ENCODE measurements at places on chromosomes 3 and 15.

DNA sequence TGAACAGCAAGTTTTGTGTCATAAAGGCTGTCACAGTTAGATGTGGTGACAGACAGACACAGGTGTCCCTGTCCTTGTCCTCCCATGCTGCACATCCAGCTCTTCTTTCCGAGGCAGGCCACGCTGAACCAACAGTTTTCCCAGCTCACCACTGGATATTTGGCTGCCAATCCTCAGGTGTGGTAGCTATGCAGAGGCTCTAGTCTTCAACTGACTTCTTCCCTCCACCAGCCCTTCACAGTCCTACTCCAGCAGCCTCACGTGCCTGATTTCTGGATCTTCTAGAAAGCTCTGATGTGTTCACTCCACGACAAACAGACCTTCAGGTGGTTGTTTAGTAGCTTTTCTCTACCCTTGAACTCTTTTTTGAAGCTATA, 145.5 kb downstream of the UACA start:
- DNase-seq = no peak

DNA sequence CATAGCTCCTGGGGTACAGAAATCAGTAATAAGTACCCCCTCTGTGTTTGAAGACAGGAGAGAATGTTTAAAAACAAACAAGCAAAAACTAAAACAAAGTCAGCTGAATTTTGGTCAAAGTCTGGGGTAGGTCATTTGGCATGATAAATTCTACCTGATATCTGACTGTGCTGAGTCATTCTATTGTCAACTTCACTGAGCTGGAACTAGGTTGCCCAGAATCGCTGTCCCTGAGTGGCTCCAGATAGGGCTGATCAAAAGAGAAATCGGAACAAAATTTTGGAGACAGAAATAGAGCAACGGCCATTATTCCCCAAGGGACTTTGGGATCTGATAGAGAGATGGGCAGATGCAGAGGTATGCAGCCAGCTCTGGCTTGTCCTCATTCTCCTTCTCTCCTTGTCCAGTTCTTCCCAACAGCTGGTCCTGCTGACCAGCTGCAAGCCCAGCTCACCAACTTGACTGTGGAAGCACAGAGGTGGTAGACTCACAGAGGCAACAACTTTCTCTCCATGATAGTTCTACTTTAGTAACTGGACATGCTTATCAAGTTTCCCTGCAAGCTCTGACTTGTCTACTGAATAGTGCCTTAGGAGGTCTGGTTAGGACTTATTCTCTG, 57.3 kb upstream of the MYRIP start:
- no peak for DNase-seq

- no peak for DNase-seq
Observed at GRCh38 chr15:46938169-46938568, 779.1 kb upstream of the SEMA6D start.

DNA sequence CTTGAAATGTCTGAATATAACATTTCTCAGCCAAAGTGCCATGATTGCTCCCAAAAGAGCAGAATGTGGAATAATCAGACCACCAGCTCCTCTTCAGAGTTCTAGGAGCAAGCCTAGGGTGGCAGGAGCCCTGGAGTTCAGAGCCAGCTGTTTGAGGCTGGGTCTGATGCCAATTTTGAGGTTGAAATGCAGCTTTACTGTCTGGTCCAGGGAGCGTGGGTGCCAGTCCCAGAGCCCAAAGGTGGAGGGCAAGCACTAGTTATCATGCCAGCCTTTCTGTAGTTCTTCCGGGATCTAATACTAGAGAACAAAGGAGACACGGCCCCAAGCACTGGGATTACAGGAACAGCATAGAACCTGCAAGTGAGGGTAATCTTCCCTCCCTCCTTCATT, 69.3 kb downstream of the TNFAIP8L3 start:
- DNase-seq = no peak
